Effector CD4-positive, alpha-beta T cell (primary cell): ENCODE measurements at places on chromosomes 3 and 15.

DNA sequence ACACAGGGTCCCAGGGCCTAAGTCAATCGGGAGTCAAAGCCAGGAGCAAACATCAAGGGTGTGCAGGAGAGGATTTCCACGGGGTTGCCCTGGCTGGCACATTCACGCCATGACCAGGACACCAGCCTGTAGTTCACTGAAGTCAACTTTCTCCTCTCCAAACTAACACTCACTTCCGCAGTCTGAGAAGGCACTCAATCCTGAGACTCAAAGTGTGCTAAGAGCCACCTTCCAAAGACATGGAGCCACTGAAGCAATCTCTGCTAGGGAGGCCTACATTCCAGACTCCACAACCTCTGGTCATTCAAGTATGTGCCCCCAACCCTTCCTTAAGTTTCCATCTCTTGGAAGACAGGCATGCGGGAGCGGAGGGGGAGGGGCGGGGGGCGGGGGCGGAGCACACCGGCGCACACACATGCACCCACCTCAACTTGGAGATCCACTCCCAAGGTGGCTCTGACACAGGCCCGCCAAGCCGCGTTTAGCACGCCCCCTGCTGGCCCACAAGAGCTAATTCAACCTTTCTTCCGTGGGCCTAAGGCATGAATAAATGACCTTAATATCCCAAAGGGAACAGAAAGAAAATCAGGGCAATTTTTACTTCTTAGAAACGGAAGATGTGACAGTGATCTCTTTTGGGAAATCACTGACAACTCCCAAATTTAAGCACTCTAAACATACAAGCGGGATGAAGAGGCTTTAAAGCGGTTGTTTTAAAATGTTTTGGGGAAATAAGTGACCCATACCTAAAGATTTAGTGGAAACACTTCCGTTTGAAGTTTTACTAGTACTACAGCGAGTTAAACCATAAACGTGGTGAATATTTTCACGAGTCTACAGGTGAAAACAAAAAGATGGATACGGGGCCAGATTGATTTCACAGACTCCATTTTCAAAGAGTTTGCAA is 162.5 kb upstream of the CHRNA7 start:
- peak; percentile 25 for DNase-seq

DNA sequence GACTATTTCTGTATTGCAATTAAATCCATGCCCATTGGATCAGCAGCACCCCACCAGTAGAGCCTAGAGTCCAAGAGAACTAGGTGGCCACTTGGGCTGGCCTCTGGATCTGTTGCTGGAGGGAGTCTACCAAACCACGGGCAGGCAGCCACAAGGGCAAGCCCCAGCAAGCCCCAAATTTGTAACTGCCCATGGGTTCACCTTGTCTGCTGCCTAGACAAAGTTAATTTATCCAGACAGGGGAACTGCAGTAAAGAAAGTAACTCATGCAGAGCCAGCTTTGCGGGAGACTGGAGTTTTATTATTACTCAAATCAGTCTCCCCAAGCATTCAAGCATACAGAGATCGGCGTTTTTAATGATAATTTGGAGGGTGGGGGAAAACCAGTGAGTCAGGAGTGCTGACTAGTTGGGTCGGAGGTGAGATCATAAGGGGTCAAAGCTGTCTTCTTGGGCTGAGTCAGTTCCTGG is 74.0 kb upstream of the TERB2 start:
- DNase-seq = no peak

- DNase-seq = no peak
Measured at GRCh38 chr3:114900908-114901307, 246.2 kb downstream of the ZBTB20 start.

- DNase-seq = no peak
Measured at GRCh38 chr15:46420990-46421389, 786.2 kb downstream of the SQOR start.

- no peak for DNase-seq
Measured at GRCh38 chr3:5428607-5429516, 241.4 kb downstream of the EDEM1 start.

- no peak for DNase-seq
Measured at GRCh38 chr3:131082871-131083863, 56.5 kb downstream of the NEK11 start.

- no peak for DNase-seq
Measured at GRCh38 chr3:144055604-144056003, 84.0 kb downstream of the DIPK2A start.

DNA sequence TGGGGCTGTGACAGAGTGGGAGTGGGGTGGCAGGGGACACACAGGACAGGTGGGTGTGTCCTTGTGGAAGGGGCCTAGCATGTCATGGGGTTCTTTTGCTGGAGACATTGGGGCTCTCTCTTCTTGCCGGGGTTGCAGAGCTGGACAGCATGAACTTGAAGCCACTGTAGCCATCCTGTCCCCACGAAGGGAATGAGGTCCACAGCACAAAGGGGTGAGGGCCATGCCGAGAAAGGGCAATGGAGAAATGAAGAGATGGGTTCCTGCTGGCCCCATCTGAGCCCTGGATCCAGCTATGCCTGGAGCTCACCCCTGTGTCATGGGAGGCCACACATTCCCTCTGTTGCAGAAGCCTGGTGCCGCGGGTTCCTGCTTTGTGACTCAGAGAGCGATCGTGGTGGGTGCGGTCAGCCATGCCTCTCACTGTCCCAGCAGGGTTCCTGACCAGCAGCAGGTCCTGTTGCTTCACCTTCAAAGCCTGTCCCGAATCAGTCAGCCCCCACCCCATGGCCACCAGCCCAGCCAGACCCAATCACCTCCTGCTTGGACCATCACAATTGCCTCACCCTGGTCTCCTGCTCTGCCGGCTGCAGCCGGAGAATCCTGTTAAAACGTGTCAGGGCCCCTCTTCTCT is 50.0 kb downstream of the DNAJB8 start:
- no peak for DNase-seq

GRCh38 chr3:148078658-148079057 is 619.0 kb upstream of the AGTR1 start:
- DNase-seq = no peak

DNA sequence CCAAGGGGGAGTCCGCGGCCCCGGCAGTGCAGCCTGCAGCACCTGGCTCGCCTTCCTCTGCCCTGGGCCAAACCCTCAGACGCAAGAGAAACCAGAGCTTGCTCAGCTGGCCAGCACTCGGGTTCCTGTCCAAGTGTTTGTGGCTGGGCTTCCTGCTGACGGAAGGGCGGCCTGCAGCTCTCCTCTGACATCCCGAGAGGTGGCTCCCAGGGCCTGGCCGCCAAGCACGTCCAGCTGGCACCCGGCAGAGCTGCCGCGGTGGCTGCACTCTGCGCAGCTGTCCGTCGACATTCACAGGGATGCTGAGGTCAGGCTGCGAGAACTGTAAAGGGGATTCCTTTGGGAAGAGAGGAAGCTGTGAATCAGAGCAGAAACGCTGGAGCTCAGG is 85.6 kb downstream of the CPN2 start:
- no peak for DNase-seq

DNA sequence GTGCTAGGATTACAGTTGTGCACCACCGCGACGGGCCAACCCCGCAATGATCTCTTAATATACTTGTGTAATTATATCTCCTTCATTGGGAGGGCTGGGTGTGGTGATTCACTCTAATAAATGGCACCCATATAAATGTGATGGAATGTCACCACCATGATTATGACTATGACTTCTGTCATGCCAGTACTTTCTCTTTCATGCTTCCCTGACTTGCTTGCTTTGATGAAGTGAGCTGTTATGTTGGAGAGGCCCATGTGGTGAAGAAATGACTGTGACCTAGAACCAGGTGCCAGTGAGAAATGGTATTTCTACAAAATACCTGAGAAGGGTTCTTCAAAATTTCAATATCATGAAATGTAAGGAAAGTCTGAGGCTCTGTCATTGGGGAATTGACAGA is 24.4 kb upstream of the TP63 start:
- DNase-seq = no peak

DNA sequence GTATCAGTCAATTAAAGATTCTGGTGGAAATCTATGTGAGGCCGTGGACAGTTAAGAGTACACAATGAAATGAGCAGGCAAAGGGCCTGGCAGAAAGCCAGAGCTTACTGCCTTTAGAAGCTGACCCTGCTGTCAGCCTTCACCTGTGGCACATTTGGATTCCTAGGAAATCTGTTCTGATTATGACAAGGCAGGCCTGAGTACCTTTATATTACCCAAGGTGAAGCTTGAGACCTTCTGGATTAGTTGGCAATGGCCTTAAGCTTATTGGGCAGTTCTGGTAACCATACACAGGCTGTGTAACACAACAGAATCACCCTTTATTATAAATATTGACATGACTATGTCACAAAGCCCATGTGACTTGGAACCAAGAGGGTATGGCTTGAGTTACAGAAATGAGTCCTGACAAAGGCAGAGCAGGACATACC is 43.2 kb downstream of the NBEAL2 start:
- no peak for DNase-seq

GRCh38 chr15:37088436-37088835 is 11.9 kb downstream of the MEIS2 start:
- DNase-seq = no peak

- no peak for DNase-seq
Measured at GRCh38 chr3:196232154-196232881, 16.0 kb downstream of the SLC51A start.

- DNase-seq = no peak
Measured at GRCh38 chr3:107184375-107184774, 192.9 kb upstream of the CCDC54 start.

- no peak for DNase-seq
Measured at GRCh38 chr3:72458375-72458774, 389.9 kb downstream of the SHQ1 start.

- DNase-seq = no peak
Measured at GRCh38 chr3:169072494-169072893, 591.0 kb downstream of the MECOM start.

- no peak for DNase-seq
Measured at GRCh38 chr3:101271728-101272127, 48.6 kb downstream of the IMPG2 start.

- DNase-seq = no peak
Measured at GRCh38 chr3:66625505-66626216, 124.8 kb upstream of the LRIG1 start.

DNA sequence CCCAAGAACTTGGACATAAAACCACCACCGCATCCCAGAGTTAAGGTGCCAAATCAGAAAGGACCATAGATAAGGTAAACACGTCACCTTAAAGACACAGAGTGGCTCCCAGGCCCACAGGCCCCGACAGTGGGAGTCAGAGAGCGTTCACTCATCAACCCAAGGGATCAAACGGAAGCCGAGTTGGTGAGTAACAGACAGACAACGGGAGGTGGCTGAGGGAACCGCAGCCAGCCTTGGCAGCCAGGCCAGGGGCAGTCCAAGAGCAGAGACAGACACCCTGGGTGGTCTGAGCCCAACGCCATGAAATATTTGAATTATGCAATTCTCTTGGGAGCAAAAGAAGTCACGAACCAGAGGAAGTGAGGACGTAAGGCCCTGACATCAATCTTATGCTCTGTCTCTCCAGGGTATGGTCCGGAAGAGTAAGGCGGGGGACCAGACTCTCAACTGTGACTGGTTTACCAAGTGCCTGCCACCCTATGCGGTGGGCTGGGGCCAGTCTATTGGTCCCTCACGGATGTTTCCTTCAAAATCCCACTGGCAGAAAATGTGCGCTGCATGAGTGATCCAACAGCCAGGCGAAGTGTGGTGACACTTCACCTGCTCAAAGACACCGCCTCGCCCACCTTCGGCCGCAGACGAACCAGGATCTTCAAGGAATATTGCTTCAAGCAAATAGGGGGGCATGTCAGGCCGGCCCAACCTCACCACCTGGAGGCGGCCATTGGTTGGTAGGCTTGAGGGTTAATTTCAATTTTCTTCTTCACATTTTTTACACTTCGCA is 34.3 kb downstream of the TMEM44 start:
- DNase-seq = no peak

DNA sequence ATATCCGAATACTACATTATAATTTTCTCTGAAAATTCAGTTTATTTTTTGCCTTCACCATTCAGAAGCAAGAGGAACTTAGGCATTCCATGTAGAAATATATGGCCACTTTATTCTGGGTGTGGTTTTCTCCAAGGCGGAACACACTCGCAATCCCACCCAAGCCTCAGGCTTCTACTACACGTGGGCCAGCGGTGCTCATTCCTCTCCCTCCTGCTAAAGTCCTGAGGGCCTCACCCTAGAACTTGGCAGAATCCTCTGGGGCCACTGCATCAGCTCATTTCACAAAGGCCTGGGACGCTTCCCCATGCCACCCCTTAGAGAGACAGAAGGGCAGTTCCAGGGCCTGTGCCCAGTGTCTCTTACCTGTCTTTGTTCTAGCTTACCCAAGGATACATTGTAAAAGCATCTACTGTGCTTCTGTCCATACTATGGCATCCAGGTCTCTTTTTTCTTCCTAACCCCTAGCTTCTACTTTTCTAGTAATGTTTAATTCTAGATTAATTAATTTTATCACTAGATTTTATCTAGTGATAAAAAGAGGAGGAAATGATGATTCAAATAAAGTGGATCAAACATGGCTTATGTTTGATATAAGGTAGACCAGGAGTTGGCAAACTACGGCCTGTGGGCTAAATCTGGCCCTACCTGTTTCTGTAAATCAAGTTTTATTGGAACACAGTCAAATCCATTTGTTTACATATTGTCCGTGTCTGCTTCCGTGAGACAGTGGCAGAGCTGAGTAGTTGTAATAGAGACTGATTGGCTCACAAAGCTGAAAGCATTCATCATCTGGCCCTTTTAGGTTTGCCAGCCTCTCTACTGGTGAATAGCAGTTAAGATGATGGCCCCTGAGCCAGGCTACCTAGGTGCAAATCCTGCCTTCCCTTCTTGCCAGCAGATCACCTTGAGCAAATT is 29.8 kb downstream of the LARS2 start:
- DNase-seq = no peak

- no peak for DNase-seq
Measured at GRCh38 chr3:129506231-129506742, 22.2 kb upstream of the RHO start.

DNA sequence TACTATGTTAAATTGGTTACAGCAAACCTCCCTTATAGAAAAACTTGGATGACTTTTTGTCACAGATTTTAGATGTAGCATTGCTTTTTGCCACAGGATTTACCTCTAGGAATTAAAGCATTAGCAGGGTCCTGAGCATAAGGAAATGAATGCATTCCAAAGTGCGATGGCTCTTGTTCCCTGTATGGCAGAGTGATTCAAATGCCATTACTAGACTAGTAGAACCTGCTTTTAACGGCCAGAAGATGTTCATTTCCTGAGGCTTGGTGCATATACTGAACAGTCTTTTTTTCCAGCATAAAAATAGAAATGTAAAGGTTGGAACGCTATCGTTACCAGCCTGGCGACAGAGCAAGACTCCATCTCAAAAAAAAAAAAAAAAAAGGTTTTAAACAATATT is 59.4 kb downstream of the WNT5A start:
- no peak for DNase-seq

GRCh38 chr3:36944012-36944640 is 728 bp downstream of the TRANK1 start:
- no peak for DNase-seq
